ENCODE measurements at places on chromosomes 3 and 15.
A peak's percentile ranks its signal among the peaks of the same experiment; 100 is the strongest.

DNA sequence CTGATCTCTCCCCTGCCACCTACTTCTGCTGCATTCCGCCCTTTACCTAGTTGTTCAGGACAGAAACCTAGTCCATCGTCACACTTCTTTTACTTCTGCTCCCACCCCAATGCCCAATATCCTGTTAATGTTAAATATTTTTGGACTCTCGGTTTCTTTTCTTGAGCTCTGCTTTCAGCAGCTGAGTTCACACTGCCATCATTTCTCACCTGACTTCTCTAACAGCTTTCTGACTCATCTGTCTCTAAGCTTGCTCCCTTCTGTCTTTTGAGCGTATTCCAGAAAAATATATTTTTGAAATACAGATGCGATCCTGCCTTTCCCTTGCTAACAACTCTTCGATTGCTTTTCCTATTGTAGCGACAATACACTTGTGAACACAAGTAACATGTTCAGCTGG, 183.4 kb downstream of the KLHL25 start:
- no peak for DNase-seq

DNA sequence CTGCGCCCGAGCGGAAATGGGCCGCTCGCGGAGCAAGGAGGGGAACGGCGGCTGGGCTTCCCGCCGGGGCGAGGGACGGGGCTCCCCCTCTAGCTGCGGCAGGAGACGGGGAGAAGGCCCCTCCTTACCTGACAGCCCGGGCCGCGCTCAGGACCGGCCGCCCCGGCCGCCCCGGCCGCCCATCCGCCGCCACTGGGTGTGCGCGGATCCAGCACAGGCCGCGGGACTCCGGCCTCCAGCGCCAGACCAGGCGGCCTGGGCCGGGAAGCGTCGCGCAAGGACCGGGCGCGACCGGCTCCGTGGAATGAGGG, 296 bp downstream of the TPRA1 start:
- DNase-seq = no peak

DNA sequence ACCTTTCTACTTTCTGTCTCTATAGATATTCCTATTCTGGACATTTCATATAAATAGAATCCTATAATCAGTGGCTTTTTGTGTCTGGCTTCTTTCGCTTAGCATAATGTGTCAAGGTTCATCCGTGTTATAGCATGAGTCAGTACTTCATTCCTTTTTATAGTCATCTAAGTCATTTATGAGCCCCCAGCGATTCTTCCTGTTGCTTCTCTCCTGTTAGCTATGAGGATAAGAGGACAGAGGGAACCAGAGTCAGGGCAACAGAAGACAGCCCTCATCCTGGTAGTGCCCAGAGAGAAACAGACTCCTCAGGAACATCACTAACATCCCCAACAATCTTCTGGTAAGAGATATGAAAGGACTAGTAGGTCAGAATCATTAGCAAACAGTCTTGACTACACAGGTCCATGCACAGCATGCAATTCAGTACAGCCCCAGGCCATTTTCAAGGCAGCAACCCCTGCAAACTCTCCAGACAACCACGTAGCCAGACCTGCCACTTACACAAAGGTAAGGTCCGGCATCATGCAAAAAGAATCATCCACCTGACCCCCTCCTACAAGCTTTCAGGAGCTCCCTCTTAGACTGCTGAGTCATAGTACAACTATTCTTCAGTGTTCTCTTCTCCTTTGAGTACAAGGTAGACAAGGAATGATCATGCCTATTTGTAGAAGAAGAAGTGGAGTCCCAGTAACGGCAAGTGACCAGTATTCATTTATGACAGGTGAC, 91.5 kb downstream of the MYLK start:
- peak; percentile 36 for DNase-seq

GRCh38 chr3:37913522-37913921, 51.8 kb downstream of the CTDSPL start:
- DNase-seq = no peak

- DNase-seq = no peak
Observed at GRCh38 chr3:324423-324822, 127.9 kb downstream of the CHL1 start.
